ENCODE measurements at places on chromosomes 1 and 21. TPM values are rescaled to one million over a fixed set of nuclear protein-coding genes. Genes with fewer than 3 reads are reported as not detected.

GRCh38 chr21:33197496-33197895, 32.2 kb upstream of the IFNAR2 start:
- DNase-seq, result no peak

GRCh38 chr1:28156821-28157220, 19.7 kb downstream of the PTAFR start:
- no peak for DNase-seq

- no peak for DNase-seq
These were observed 174.3 kb downstream of the TGFBR3 start for GRCh38 chr1:91711504-91712247.

GRCh38 chr1:180186831-180187230, 32.2 kb downstream of the QSOX1 start:
- no peak for DNase-seq

Gene CD5L
- not detected for total RNA-seq

Gene ECM1
- 44.5 TPM for total RNA-seq

DNA sequence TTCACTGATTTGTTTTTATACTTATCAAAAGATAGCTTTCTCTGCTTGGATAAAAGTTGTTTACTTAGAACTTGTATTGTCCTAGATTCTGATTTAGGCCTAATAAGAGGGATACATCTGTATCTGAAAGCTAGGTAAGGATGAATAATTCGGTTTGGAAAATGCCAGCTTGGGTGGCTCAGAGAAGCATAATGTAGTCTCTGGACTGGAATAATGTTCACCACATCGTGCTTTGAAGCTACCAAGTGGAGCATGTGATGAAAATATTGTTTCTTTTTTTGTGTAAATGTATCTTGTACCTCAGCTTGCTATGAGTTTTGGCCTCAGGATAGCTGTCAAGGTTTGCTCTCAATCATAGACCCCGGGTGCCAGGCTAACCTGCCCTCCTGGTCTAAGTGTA, 49.2 kb downstream of the VPS13D start:
- DNase-seq, result no peak

Gene GPR37L1
- total RNA-seq, result not detected

Gene PDZK1IP1
- total RNA-seq, result not detected

DNA sequence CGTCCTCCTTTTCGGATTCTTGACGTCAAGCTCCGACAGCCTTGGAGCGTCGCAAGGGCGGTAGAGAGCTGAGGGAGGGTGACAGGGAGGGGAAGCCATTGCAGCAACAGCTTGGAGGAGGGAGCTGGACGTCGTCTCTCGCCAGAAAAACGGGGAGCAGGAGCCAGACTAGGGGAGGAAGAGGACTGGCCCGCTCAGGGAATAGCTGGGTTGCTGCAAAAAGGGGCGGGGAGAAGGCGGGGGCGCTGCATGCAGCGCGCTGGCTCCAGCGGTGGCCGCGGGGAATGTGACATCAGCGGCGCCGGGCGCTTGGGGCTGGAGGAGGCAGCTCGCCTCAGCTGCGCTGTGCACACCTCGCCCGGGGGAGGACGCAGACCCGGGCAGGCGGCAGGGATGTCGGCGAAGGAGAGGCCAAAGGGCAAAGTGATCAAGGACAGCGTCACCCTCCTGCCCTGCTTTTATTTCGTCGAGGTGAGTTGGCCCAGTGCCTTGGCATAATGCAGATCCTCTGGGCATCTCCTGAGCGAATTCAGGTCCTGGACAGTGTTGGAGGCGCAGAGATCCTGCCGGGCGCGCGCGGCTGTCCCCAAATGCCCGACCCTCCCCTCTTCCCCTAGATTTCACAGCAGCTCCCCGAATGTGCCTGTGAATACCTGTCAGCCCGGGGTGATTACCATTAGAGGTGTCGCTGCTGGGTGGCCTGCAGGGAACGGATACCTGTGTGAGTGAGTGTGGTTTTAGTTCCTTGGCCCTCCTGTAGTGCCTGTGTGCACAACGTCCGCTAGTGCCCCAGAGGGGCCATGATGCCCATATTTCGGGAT, at the start of gene PLPPR4:
Gene PLPPR4 (plus strand): TSS at position 292 of the 821 bp plus-strand sequence. CDS start 102 bp downstream, at position 394.
- peak; percentile 19 for DNase-seq
